Forelimb muscle (tissue), 1 donor: ENCODE measurements at places on chromosomes 11 and 22.

- no peak for DNase-seq
These were observed 1.0 kb upstream of the TMEM86A start for GRCh38 chr11:18697576-18697975.

DNA sequence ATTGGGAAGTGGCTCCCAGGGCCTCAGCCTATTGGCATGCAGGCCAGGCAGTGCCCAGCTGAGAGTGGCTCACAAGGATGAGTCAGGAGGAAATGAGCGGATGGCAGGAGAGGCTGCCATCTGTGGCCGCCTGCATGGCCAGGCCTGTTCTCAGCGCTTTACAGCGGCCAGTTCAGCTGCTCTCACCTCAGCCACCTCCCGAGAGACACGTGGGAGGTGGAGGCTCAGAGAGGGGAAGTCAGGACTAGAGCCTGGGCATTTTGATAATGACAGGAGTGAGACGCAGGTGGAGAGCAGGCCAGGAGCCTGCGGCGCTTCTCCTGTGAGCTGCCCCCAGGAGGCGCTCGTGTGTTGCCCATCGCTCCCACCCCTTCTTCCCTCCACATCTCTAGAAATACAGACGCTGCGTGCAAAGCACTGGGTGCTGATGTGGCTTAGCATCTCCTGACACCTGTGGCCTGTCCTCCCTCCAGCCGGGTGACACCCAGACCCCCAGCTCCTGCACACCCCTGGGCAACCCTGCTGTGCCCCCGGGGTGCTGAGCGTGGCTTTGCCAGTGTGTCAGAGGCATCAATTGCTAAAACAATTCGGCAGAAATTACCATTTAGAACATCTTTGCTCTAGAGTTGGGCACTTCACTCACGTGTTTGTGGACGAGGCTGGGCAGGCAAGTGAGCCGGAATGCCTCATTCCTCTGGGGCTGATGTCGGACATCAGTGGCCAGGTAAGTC lies 21.4 kb upstream of the PANX2 start:
- DNase-seq: no peak

GRCh38 chr11:77214557-77214956 lies 86.5 kb downstream of the MYO7A start:
- no peak for DNase-seq

- no peak for DNase-seq
These were observed 281.6 kb downstream of the TBC1D22A start for GRCh38 chr22:47043835-47044721.

- no peak for DNase-seq
These were observed 2.2 kb upstream of the SLC6A5 start for GRCh38 chr11:20597154-20597679.

- DNase-seq: no peak
These were observed 10.6 kb upstream of the CARD10 start for GRCh38 chr22:37529652-37530345.

GRCh38 chr11:818396-819128 lies at the start of gene PNPLA2:
TSS of gene PNPLA2 (plus strand) at chr11:818914. CDS start at chr11:819719, 805 bp downstream.
- DNase-seq: no peak

DNA sequence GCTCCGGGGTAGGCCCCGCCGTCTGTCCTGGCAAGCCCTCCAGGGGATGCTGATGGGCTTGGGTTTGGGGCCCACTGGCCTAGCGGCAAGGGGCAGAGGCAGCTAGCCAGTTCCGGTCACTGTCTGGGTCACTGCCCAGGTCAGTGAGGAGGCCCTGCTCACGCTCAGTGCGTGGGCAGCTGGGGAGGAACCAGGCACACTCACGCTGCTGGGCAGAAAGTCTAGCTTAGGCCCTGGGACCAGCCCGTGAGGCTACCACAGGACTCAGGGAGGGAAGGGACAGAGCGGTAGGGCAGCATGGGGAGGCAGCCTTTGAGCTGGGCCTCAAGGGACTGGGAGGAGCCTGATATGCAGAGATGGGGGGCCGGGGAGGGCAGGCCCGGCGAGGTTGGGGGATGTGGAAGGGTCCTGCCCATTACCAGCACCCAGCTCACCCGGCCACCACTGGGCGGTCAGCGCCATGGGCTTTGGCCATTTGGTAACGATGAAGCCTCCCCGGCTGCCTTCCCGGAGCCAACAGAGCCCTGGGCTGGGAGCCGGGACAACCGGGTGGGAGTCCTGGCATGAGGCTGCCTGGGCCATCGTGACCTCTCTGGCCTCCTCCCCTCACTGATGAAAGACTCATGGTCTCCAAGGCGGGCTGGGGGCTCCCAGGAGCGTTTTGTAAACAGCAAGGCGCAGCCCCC lies 14.2 kb downstream of the SHISAL1 start:
- no peak for DNase-seq

GRCh38 chr11:77082838-77083565 lies 16.2 kb downstream of the CAPN5 start:
- DNase-seq: no peak

DNA sequence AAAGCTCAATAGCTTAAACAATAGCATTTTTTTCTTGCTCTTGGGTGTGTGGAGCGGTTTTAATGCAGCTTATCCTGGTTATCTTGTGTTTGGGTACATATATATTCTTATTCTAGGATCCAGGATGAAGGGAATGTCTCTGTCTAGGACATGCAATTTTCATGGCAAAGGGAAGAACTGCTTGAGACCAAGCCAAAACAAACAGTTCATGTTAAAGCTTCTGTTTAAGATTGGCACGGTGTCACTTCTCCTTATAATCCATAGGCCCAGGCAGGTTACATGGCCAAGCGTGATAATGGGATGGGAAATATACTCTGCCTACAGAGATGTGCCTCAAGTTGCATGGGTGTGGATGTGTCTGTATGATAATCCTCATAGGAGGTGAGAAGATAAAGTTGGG lies 177.1 kb upstream of the PGR start:
- no peak for DNase-seq

DNA sequence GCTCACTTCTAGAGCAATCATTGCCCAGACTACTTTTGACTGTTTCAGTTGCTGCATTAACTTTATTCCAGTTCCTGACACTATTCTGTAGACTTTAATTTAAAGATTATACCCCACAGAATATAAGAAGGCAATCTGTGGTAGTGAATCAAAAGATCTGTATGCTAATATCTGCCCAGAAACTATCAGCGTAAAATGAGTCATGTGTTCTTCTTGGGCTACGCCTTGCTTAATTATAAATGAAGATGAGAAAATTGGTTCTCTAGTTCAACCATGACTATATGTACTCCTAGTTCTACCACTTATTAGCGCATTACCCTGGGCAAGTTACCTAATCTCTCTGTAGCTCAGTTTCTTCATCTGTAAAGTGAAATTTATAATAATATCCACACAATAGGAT lies 128.5 kb downstream of the CWF19L2 start:
- DNase-seq: no peak

GRCh38 chr11:77823775-77824174 lies 2.8 kb downstream of the AAMDC start:
- no peak for DNase-seq

GRCh38 chr11:2670541-2671100 lies 29.2 kb downstream of the KCNQ1OT1 start:
- no peak for DNase-seq

GRCh38 chr11:94924612-94925011 lies 48.7 kb downstream of the CWC15 start:
- no peak for DNase-seq

- peak; percentile 36 for DNase-seq
These were observed 26.7 kb downstream of the CD44 start for GRCh38 chr11:35165423-35166368.

GRCh38 chr11:22879630-22880029 lies 19.4 kb upstream of the CCDC179 start:
- DNase-seq: no peak

GRCh38 chr11:33310720-33311500 lies 53.7 kb downstream of the HIPK3 start:
- DNase-seq: no peak

DNA sequence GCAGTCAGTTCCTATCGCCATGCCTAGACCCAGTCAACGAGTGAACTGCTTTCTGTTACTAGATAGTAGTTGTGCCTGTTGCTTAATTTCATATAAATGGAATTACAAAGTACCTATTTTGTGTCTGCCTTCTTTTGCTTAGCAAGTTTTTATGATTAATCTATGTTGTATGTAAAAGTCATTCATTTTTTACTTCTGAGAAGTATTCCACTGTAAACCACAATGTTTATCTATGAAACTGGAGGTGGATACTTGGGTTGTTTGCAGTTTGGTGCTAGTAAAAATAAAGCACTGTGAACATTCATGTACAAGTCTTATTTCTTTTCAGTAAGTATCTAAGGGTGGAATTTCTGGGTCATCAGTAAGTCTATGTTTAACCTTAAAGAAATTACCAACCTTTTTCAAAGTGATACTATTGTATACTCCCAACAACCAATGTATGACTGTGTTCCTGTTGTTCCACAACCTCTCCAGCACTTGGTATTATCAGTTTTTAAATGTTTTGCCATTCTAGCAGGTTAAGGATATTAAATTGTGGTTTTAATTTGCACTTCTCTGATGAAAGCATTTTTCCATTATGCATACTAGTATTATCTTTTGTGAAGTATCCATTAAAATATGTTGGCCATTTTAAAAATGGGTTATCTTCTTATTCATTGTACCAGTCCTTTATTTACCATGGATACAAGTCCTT lies 68.2 kb downstream of the DNAJC24 start:
- no peak for DNase-seq

- DNase-seq: no peak
These were observed 600 bp upstream of the ESAM start for GRCh38 chr11:124762624-124763155.

GRCh38 chr11:1521382-1522080 lies 35.0 kb upstream of the MOB2 start:
- DNase-seq: no peak

DNA sequence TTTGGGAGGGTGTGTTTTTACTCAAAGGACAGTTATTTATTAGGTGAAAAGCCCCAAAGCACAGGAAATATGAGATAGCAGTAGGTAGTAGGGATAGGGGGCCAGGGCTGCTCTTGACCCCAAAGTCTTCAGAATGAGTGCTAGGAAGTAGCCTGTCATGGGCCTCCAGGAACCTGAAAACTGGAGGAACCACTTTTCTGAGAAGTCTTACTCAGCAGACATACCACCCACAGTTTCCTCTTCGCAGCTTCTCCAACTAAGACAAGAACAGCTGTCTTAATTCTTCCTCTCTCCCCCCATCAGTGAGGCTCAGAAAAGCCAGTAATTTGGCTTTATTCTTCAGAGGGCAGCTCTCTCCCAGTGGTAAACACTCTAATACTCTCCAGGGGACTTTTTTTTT lies 84.0 kb upstream of the CTSC start:
- DNase-seq: no peak

DNA sequence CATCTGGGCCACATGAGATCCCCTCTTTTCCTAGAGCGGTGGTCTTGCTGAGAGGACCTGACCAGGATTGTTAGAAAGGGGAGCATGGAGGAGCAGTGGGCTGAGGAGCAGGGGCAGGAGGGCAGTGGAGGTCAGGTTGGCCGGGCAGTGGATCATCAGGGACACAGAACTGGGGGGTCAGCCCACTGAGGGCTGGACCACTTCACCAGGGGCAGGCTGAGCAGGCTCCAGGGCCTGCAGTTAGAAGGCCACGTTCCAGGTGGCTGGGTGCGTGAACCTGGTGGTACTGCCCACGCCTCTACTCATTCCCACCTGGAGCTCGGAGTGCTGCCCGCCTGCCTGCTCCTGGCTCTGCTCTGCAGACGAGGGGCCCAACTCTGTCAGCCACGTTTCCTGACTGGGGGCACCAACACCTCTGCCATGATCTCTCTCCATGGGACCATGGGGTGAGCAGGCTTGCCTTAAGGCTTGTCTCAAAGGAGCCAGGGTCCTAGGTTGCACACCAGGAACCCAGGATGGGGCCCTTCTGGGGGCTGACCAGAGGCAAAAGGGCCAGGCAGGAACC lies 9.7 kb downstream of the MRGPRF start:
- DNase-seq: no peak

DNA sequence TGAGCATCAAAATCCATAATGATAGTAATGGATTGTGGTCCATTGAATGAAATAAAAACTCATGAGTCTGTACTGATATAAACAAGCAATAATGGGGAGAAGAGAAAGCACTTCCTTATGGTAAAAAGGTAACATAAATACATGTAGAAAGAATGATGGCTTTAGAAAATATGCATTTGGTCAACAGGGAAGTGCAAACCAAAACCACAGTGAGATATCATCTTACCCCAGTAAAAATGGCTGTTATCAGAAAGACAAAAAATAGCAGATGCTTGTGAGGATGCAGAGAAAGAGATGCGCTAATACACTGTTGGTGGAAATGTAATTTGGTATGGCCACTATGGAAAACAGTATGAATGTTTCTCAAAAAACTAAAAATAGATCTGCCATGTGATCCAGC lies 6.9 kb upstream of the MMP20 start:
- DNase-seq: no peak

DNA sequence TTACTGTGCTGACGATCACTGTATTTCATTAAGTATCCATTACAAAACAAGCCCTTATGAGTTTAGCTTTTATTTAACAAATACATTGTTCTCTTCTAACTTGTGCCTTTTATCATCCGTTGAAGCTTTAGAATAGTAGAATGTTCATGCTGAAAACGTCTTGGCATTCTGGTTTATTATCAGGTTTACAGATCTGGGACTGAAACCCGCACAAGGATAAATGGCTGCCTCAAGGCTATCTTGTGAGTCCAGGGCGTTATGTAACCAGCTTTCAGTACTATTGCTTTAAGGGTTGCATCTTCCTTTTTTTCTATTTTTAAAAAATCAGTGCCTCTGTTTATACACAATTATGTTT lies 66.6 kb upstream of the PRODH start:
- no peak for DNase-seq

GRCh38 chr11:83717537-83717936 lies 431.4 kb upstream of the CCDC90B start:
- DNase-seq: no peak

DNA sequence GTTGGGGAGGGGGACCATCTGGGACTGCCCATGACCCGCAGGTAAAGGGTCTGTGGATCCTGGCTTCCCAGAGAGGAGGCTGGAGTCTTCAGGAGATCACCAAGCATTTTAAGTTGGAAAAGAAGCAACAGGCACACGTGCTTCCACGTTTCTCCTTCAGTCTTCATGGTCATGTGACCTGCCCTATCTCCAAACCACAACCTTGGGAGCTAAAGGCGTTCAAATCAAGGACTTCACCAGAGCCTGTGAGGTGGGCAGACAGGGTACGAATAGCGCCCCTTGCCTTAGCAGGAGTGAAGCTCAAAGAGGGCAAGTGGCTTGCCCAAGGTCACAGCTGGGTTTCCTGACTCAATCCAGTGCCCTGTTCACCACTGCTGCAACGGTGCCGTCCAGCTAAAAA lies 6.7 kb downstream of the TMEM184B start:
- no peak for DNase-seq

- DNase-seq: no peak
These were observed 863.6 kb downstream of the FAM181B start for GRCh38 chr11:81870066-81870412.
